ENCODE measurements at places on chromosomes 12 and 14.

GRCh38 chr12:105048315-105048714, 35.9 kb downstream of the ALDH1L2 start:
- no peak for DNase-seq

GRCh38 chr14:72715215-72715849, 178.6 kb downstream of the DPF3 start:
- DNase-seq, result no peak

GRCh38 chr12:18446061-18446644, 184.8 kb downstream of the PIK3C2G start:
- DNase-seq, result no peak

DNA sequence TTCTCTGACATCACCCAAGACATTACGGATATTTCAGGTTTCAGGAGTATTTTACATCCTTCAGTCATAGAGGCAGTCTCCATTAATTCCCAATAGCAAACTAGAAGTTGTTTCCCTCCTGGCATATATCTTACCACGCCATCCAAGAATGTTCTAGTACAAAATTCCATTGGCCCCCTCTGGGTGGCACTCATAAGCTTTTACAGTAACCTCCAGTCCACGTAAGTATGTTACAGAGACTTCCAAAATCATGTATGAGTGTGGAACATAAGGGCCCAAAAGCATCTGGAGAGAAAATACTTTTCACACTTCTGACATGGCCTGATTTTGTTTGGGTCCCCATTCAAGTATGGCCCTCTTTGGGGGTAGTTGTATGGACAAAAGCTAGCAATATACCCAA, 58.1 kb upstream of the DHRS4 start:
- DNase-seq, result no peak

DNA sequence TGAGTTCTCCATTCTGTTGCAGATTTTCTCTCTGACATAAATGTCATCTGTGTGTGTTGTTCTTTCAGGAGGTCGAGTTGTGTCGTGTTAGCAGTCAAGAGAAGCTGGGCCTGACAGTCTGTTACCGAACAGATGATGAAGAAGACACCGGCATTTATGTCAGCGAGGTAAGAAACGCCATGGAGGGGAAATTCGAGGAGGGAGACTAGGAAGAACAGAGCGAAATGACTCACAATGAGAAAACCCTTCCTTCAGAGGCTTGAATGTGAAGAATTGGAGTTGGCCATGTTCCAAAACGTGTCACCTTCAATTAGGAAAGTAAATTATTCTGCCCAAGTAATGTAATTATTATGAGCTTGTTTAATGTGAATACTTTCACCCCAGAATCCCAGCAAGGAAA, 364.5 kb downstream of the PDZRN4 start:
- no peak for DNase-seq

DNA sequence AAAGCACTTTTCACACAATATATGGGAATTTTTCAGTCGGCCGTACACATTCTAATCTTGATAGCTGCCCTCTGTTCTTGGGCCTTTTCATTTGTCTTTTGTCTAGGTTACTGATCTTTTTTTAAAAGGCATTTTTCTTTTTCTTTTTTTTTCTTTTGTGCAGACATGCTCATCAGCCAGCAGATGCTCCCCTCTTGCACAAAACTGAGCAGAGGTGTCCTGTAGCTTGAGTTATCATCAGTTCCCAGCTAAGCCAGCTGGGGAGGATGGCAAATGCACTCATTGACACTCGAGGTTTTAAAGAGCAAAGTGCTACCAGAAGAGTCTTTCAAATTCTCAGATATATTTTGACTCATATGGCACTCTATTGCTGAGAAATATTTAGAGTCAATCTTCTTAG, 913.9 kb upstream of the SEL1L start:
- DNase-seq, result no peak

- no peak for DNase-seq
These were observed 7.6 kb upstream of the AEBP2 start for GRCh38 chr12:19431407-19432308.

DNA sequence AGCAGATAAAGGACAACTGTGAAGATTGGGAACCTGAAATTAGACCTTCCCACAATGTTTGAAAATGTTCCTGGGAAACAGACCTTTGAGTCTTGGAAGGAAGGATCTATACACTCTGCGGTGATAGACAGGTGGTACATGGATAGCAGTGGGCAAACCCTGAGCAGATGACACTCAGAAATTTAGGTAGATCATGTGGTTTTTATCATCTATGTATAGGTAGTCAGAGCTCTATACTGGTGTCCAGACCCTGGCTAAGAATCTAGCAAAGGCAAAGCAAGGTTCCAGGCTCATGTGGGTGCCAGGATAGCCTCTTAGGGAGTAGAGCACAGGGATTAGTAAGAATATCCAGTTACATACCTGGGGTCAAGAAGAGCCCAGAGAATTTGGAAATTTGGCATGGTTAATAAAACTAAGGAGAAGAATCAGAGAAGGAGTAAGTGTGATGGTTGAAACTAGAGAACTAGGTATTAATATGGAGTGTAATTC, 331.2 kb upstream of the FBXO33 start:
- DNase-seq, result no peak

DNA sequence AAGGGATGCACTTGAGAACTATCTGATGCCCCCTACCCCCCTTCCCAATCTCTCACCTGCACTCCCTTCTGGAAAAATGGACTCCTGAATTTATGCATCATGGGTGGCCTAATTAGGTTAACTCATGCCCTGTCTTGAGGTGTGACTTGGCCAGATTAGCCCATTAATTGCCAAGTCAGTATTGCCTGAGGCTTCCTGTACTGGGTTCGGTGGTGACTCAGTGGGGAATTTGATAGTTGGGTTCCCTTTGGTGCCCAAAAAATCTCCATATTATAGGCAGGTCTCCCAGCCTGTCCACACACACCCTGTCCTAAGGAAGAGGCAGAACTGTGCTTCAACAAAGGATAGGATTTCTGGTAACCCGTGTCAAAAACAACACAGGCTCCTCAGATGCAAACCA, 146.1 kb downstream of the CHST11 start:
- DNase-seq, result no peak

- DNase-seq, result no peak
These were observed 1233.3 kb upstream of the SEL1L start for GRCh38 chr14:82766996-82767395.

- DNase-seq, result no peak
These were observed 6.8 kb downstream of the EMP1 start for GRCh38 chr12:13203034-13203922.

DNA sequence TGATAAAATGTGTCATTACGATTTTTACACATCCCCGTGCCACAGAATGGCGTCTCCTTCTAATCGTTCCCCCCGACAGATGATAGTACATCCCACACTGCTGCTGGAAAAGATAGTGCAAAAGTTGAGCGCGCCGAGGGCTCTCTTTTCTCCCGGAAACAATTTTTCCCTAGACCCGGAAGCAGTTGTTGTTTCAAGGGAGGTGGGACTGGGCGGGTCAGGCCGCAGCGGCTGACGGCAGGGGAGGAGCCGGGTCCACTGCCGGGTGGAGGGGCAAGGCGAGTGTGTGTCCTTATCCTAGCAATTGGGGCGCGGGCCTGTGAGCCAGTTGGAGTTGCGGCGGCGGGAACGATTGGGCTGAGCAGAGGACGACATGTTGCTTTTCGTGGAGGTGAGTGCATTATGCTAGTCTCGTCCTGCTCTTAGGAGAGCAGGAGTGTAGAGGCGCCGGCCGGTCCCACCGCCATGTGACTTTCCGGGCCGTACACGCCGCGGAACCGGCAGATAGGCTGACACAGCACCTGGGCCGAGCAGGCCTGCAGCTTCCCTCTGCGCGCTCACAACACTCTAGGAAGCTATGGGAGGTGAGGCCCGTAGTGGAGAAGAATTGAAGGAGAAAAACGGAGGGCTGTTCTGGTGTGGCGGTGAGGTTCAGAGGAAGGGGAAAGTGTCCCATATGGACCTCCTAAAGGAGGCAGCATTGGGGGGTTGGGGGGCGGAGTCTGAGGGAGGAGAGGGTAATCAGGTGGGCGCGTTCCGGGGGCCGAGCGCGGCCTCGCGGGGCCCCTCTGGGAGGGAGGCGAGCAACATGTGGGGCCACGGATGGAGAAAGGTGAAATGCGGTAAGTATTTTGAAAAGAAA, at the start of gene LARP4:
TSS of gene LARP4 (plus strand) at position 248 of the 862 bp plus-strand sequence. CDS start at position 374, 126 bp downstream.
- peak; percentile 87 for DNase-seq

DNA sequence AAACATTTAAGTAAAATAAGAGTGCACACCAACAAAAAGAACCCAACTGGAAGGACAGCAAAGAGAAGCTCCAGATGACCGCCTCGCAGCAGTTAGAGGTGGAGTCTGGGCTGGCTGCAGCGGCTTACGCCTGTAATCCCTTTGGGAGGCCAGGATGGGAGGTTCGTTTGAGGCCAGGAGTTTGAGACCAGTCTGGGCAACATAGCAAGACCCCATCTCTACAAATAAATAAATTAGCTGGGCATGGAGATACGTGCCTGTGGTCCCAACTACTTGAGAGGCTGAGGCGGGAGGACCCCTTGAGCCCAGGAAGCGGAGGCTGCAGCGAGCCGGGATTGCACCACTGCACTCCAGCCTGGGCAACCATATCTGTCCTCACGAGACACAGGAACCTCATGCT, 15.2 kb downstream of the LRCOL1 start:
- no peak for DNase-seq

DNA sequence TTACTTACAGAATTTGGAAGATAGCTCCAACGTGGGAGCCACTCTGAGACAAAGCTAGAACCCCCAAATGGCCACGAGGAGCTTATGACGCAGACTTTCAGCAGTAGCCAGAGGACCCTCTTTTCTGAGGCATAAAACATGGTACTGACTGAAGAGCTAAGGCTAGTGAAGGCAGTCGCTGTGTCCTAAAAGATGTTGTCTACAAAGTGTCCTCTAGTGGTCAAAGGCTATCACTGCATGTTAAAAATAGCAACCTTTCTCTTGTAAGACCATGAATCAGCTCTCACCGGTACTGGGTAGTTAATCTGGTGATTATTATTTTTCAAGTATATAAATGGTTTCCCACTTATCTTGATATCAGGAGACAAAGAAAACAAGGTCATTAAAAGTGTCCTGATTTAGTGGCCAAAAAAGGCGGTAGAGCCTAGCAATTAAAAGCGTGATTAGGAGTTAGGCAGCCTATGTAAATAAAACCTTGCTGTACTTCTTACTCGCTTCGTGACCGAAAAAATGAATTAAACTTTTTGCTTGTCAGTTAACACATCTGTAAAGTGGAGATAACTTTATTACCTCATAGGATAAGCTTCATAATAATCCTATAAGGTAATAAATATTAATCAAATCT, 47.0 kb upstream of the LGR5 start:
- DNase-seq, result peak; percentile 50

- no peak for DNase-seq
These were observed 82.5 kb downstream of the MAP3K9 start for GRCh38 chr14:70726651-70727375.

GRCh38 chr14:45867046-45867894, 614.3 kb upstream of the MIS18BP1 start:
- no peak for DNase-seq

DNA sequence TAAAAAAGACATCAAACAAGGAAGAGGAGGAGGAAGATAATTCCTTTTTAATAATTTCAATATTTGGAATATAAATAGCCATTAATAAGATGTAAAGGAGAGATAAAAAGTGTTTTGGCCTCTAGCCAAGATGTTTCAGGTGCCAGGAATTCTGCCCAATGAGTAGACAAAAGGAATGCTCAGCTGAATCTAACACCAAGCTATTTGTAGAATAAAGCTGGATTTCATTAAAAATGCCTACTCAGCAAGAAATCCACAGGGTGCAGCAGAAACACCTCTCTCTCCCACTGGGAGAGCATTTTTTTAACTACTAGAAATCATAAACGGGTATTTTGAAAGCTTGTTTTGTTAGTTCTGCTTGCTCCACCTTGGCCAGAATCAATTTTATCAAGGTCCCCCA, 4.1 kb upstream of the STAB2 start:
- no peak for DNase-seq

- no peak for DNase-seq
These were observed 21.4 kb downstream of the KCTD10 start for GRCh38 chr12:109455706-109456105.

DNA sequence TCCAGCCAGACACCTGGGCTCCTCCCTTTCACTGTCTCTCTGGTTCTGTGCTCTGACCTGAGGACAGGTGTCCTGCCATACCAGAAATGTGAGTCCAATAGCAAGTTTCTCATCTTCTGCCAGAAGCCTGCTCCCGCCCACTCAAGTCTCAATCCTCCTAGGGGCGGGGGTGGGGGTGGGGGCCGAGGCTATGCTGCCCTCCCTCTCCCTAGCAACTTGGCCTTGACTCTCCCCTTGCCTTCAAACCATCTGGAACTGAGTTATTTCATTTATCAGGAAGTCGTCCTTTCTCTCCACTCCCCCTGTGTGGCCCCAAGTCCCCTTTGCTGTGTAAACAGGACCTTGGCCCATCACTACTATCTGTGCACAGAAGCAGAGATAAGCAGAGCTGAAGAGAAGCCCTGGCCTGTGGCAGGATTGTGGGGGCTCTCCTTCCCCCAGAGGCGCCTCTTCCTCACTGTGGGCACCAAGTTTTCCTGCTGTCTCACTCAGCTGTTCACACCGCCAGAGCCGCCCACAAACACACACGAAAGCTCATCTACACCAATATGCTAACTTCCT, 117.1 kb downstream of the DPF3 start:
- DNase-seq, result no peak

DNA sequence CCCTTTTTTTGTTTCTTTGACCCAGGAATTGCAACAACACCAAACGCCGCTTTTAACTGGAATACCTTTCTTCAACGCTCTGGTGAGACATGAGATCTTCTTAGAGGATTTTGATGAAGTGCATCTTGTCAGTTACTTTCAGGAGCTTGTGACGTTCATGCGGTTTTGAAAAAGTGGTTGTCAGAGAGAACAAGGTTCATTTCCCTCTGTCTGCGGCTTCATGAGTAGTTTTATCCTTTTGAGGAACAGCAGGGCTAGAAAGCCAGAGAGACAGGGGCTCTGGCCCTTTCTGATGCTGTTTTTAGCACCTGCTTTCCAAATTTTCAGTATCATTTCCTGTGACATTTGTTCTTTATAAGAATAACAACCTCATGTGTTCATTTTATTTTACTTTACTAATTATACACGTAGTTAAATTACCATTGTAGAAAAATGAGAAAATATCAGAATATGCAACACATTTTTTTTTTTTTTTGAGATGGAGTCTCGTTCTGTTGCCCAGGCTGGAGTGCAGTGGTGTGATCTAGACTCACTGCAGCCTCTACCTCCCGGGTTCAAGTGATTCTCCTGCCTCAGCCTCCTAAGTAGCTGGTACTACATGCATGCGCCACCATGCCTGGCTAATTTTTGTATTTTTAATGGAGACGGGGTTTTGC, 61.8 kb downstream of the GLT1D1 start:
- no peak for DNase-seq

DNA sequence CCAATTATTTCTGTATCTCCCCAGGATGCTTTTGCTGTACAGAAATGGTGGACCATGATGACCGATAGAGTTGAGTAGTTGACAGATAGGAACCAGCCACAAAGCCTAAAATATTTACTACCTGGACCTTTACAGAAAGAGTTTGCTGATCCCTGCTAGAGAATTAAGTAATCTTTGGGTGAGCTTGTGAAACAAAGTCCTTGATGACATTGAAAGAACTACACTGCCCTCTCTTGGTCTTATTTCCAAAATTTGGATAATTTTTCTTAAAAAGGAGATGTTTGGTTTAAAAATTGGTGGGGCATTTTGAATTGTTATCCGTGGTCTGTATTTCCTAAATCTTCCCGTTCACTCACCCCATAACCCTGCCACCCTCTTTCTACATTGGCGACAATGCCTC, 13.7 kb upstream of the TCTN1 start:
- DNase-seq, result no peak

Measured in neuronal stem cell (in vitro differentiated cells).